ENCODE measurements at places on chromosomes 1 and 21. TPM values are rescaled to one million over a fixed set of nuclear protein-coding genes. Genes with fewer than 3 reads are reported as not detected.

Gene DNAI4
- total RNA-seq: 1.3 TPM

Gene ALX3
- not detected for total RNA-seq

Gene TAL1
- not detected for total RNA-seq

Gene B3GALT5
- 0.20 TPM for total RNA-seq

Gene LCE1A
- total RNA-seq: not detected

Gene NPPB
- total RNA-seq: not detected

Gene OR14K1
- not detected for total RNA-seq

Gene CXADR
- 7.4 TPM for total RNA-seq

Gene KIRREL1
- total RNA-seq: 21.2 TPM

Gene NEXN
- total RNA-seq: 6.1 TPM

Gene C4BPA
- 0.99 TPM for total RNA-seq

Gene AIDA
- 72.0 TPM for total RNA-seq

Gene ADAMTSL4
- 7.1 TPM for total RNA-seq

Gene AMPD2
- 21.1 TPM for total RNA-seq

Gene TEX38
- not detected for total RNA-seq

Gene LYST
- 4.4 TPM for total RNA-seq

Gene YOD1
- 9.6 TPM for total RNA-seq

Gene FAM177B
- not detected for total RNA-seq

Gene EYA3
- 4.3 TPM for total RNA-seq

Gene RGS7
- total RNA-seq: not detected

Gene PRKAA2
- 2.1 TPM for total RNA-seq

Gene OR6F1
- not detected for total RNA-seq

Gene SHISAL2A
- 0.86 TPM for total RNA-seq

Gene GNG4
- 15.7 TPM for total RNA-seq

Gene OVAAL
- 0.10 TPM for total RNA-seq

Gene LCE2B
- not detected for total RNA-seq

Gene HSD3B2
- total RNA-seq: not detected

Gene FMO5
- total RNA-seq: 0.39 TPM

Gene HNRNPCL2
- total RNA-seq: not detected

Gene ZNF695
- total RNA-seq: 2.5 TPM

Gene ANKRD35
- total RNA-seq: 0.05 TPM

Gene RNF186
- not detected for total RNA-seq

Gene SH2D2A
- 3.7 TPM for total RNA-seq

Gene MUTYH
- total RNA-seq: 8.6 TPM

Gene CHRM3
- 0.03 TPM for total RNA-seq

All from A549 treated with Hydrocortisone at 1 μM for 4 hours (cell line).